ENCODE measurements at places on chromosomes 13 and 19.

- DNase-seq = no peak
Measured at GRCh38 chr19:55536951-55537740, at the start of gene SBK2. Gene SBK2, minus strand, starts transcription at chr19:55537133. Its CDS starts 839 bp downstream, at chr19:55536294.

- DNase-seq = peak; percentile 77
Measured at GRCh38 chr19:12783291-12783848, 7.9 kb upstream of the JUNB start.

DNA sequence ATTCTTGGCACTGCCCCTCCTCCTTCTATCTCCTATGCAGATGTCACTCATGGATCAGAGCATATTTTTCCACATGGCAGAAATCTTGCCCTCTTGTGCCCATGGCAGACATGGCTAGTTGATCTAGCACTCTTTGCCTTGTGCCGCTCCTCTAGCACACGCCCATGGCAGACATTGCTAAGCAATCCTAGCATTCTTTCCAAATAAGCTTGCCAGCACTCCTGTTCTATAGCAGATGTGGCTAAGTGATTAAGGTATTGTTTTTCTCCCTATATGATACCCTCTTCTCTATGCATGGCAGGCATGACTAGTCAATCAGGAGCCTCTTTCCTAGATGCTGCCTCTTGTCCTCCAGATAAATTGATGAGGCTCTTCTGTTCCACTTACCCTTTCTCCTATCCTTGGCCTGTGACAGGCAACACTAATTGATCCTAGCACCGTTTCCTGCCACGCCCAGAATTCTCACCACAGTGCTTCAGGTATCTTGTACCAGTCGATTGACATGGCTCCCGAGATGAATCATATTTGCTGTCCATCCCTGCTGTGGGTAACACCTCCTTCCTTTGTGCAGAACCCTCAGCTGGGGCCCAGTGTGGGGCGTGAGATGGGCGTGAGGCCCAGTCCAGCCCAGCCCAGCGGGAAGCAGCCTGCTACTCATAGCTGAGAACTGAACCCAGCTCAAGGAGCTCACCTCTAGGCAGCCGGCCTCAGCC is 26.9 kb downstream of the TMED1 start:
- DNase-seq = peak; percentile 28

GRCh38 chr19:31545777-31546176 is 196.5 kb upstream of the TSHZ3 start:
- DNase-seq = no peak

DNA sequence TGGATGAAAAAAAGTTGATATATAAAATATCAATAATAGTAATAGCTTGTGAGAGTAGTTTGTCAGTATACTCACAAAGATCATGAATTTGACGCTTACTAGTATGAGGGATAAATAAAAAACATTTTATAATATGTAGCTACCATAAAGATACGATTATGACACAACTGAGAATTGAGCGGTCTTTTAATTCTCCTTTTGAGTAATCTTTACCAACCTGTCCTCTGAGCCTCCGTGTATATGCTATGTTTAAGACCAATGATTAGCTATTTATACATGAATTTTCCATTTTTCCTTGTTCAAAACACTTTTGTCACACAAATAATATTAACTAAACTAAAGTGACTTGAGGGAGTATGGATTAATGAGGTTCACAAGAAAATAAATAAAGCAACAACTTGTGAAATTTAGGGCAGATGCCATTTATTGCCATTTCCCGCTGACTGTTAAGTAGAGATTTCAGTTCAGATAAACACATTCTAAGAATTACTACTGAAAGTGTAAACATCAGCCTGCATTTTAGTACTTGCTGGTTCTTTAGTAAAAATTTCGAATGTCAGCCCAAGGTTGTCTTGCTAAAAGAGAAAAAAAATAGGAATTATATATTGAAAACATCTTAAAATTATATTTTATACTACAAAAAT is 6.2 kb upstream of the IRS2 start:
- no peak for DNase-seq

- DNase-seq = no peak
Measured at GRCh38 chr13:65585346-65585745, 1644.8 kb downstream of the PCDH9 start.

DNA sequence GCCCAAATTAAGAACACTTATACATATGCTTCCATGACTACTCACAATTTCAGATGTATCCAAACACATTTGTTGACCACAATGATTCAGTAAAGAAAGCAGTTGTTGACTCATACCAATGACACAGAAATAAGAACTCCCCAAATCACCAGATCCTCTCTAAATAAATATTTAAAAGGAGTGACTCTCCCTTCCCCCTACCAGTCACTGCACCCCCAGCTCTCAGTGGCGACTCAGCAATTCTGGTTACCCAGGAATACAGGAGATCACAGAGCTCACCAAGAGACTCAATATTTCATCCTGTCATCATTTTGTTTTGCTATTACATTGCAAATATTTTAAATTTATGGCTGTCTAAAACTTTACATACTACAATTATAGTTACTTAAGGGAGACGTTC is 131.5 kb downstream of the RGCC start:
- DNase-seq = no peak

DNA sequence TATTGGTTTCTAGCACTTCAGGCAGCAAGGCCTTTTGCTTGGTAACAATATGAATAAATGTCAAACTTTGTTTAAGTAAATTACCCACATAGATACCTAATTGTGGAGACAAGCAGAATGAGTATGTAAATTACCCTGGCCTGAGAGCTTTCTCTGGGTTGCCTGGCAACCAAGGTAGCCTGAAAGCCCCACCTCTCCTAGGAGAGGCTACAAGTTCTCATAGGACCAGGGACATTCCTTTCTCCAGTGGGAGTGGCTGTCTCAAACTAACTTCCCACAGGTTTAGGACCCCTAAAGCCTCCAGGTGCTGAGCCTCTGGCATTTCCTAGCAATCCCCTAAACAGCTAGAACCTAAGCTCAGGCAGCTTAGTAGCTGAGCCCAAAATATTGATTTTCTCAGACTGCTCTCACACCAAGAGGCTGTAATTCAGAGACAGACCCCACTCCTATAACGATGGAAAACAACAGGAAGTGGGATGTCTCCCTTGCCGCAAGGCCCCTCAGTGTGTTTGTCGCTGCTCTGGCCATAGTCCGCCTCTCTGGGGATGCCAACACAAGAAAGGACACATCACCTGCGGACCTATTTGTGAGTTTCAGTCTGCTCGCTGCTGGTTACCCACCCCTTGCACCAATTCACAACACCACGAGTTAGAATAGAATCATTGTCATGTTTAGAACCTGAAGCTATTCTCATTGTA is 207.3 kb downstream of the DLEU7 start:
- DNase-seq = no peak

DNA sequence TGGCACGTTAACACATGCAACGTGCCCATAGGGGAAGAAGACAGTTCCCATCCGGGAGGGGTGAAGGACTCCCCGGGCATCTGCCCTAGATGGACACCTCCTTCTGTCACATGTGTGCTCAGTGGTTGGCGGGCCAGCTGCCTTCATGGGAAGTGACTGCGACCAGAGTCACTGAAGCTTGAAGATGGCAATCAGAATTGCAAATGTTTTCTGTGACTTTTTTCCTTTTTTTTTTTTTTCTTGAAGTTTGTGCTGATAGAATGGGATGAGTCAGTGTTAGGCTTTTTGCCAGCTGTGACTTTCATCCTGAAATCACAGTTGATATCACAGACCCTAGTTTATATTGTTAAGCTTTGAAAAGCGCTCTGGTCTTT is 109.2 kb upstream of the MCF2L start:
- DNase-seq = no peak

DNA sequence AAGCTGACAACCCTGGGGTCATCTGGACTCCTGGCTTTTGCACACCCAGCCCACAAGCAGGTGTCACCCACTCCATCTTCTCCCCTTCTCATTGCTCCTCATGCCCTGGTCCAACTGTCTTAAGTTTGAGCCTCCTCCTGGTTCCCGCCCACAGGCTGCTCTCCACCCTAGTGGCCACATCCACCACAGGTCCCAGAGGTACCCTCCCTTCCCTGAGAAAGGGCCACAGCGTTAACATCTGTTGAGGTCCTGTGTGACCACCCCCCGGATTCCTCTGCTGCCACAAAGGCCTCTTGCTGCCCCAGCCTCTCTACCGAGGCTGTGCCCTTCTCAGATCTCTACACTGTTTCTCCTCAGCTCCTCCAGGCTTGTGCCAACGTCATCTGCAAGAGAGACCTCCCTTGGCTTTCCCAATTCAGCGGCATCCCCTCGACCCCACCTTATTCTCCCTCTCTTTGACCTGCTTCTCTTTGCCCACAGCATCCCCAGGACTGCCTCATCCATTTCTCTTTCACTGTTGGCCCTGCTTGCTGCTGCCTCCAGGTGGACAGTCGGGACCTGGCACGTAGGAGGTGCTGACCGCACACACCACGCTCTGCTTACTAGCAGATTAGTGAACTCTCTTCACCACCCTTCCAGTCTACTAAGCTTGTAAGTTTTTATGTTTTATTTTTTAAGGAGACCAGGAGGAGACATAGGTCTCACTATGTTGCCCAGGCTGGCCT is 33.3 kb downstream of the SUGP2 start:
- no peak for DNase-seq

DNA sequence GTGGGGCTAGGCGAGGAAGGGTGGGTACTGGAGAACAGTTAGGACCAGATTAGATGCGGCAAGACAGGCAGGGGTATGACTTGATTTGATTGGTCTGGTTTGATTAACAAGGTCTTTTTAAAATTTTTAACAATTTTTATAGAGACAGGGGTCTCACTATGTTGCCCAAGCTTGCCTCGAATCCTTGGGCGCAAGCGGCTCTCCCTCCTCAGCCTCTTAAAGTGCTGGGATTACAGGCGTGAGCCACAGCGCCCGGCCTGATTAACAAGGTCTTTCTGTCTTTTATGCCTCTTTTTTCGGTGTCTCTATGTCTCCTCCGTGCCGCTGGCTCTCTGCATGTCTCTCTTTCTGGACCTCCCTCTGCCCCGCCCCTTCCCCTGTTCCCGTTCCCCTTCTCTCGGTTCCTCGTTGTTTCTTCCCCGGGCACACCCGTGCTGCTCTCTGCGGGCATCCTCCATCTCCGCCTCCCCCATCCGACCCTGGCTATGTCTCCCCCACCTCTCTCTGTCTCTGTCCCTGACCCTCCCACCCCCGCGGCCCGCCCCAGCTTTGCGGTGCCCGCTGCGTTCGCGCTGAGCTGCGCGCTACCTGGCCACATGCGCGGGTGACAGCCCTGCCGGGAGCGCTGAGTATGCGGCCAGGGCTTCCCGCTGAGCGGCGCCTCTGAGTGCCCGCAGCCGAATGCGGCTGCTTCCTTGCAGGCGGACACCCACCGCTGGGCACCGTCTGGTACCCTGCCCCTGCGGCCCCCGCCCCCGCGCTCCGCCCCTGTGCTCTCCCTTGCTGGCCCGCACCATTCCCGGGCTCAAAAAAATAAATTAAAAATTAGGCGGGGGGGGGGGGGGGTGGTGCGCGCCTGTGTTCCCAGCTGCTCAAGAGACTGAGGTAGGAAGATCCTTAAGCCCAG is 8.1 kb upstream of the SDHAF1 start:
- no peak for DNase-seq

DNA sequence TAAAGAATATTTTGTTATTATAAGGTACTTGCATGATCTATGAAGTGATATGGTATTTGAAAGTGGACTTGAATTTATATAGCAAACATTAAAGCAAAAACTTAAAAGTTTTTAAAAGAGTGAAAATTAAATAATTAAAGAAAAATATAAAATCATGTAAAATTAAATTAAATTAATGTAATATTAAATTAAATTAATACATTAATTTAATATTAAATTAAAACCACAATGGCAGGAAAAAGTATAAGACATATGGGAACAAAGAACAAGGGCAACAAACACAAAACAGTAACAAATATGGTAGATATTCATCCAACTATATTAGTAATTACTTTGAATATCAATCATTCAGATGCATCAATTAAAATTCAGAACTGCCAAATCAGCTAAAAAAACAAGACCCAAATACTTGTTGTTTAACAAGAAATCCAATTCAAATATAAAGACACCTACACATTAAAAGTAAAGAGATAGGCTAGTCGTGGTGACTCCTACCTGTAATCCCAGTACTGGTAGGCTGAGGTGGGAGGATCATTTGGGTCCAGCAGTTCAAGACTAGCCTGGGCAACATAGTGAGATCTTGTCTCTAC is 992.2 kb upstream of the MIR17HG start:
- DNase-seq = no peak

DNA sequence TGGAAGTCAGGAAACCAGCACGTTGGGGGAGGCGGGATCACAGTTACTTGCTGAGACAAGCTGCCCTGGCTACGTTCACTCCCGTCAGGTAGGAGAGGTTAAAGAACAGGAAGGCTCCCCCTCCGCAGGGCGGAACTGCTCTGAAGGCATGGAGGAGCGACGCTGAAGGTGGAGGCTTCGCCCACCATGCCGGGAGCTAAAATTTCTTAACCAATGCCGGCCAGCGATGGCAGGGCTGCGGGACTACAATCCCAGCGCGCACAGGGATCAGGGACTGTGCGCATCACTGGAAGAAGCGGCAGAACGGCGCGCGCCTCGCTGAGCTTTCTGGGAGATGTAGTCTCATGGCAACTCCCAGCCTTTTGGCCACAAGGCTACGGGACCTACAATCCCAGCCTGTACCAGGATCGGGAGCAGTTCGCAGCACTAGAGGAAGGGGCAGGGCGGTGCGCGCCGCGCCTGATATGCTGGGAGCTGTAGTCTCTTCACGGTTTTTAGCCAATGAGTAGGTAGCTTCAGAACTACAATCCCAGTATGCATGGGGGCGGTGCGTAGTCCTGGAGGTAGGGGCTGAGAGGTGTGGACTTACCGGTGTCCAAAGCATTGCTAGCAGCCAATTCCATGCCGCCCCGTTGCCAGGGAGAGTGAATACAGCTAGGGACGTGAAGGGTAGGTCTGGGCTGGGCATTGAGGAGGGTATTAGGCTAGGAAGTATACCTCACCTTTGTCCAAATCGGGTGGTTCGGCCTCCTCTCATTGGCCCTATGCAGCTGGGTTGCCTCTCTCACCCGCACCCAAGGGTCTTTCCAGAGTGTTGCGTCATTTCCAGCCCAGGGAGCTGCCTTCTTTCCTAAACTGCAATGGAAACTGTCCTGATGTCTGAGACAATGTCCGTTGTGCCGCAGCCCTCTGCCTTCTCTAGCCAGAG is 12.8 kb upstream of the ZNF682 start:
- peak; percentile 63 for DNase-seq

- no peak for DNase-seq
Measured at GRCh38 chr13:65803530-65804392, 1426.4 kb downstream of the PCDH9 start.

DNA sequence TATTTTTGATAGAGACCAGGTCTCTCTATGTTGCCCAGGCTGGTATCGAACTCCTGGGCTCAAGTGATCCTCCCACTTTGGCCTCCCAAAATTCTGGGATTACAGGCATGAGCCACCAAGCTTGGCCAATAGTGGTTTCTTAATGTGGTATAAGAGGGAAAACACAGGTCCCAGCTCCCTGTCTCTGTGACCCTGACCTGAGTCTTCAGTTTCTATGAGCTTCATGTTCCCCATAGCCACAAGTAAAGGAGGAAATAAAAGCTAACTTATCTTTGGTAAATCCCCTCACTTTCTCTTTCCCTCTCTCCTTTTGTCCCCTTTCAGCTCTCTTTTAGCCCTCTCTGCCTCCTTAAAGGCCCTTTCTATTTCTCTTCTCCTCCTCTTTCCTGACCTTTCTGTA is 50.3 kb downstream of the ABCC4 start:
- DNase-seq = no peak

Measured in stimulated activated CD8-positive, alpha-beta memory T cell treated with anti-CD3 and anti-CD28 coated beads, Interleukin-15, amount 100 ng/mL, for 48 hours (primary cell).